Fibroblast of skin of right quadriceps (primary cell): ENCODE measurements at places on chromosomes 7 and 10.

DNA sequence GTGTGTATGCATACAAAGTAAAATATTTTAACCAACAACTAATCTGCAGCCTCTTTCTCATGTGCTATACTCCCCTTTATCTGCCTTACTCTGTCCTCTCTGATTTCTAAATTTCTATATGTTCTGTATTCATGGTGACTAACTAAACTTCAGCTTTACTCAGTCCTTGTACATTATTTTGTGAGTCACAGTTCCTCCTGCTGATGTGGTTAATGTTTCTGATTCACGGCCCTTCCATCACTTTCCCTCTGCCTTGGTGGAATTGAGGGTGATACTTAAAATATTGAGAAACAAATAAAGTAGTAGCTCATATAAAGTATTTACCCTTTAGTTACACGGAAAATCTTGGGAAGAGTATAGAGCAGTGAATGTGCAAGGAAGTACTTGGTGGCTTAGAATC is 899.1 kb upstream of the ZWINT start:
- no peak for DNase-seq

DNA sequence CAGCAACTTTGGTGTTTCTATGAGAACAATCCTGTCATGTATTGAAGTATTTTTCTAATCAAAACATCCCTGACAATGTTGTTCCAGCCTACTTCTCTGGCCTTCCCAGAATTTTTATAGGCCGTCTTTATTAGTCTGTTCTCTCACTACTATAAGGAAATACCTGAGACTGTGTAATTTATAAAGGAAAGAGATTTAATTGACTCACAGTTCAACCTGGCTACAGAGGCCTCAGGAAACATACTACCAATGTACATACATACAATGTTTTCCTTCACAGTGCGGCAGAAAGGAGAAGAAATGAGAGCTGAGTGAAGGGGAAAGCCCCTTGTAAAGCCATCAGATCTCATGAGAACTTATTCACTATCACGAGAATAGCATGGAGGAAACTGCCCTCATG is 484.7 kb upstream of the PODXL start:
- no peak for DNase-seq

- no peak for DNase-seq
These were observed 6.5 kb upstream of the SNX10 start for GRCh38 chr7:26284995-26285632.

GRCh38 chr7:56491636-56492425 is 375.6 kb upstream of the NUPR2 start:
- no peak for DNase-seq

GRCh38 chr7:74173074-74173473 is 1.1 kb upstream of the EIF4H start:
- no peak for DNase-seq

DNA sequence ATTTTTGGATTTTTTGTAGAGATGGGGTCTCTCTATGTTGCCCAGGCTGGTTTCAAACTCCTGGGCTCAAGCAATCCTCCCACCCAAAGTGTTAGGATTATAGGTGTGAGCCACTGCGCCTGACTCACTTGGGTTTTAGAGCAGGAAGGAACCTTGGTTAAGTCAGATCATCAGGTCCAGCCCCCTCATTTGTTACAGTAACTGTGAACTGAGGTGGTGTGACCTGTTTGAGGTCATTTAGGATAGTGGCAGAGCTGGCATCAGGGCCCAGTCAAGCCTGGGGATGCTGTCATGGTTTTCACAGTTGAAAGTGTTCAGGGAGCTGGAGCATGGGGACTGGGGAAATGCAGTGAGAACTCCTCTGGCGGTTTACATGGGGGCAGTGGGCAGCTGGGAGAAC is 159.6 kb downstream of the TAX1BP1 start:
- DNase-seq: no peak

DNA sequence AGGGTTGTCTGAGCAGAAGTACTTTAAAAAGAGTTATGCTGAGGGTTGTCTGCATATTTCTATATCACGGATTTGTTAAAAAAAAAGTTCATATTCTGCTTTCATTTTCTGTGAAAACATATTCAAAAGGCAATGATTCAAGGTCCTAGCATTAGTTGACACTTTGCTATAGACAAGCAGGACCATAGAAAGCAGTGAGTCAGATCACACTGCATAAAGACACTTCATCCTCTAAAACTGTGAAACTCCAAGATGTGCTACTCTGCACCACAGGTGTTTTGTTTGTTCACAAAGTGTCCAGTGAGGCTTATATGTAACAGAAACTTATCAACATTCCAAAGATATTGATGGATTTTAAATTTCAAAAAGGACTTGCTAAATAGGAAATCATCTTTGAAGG is 47.0 kb downstream of the SPAM1 start:
- DNase-seq: no peak

DNA sequence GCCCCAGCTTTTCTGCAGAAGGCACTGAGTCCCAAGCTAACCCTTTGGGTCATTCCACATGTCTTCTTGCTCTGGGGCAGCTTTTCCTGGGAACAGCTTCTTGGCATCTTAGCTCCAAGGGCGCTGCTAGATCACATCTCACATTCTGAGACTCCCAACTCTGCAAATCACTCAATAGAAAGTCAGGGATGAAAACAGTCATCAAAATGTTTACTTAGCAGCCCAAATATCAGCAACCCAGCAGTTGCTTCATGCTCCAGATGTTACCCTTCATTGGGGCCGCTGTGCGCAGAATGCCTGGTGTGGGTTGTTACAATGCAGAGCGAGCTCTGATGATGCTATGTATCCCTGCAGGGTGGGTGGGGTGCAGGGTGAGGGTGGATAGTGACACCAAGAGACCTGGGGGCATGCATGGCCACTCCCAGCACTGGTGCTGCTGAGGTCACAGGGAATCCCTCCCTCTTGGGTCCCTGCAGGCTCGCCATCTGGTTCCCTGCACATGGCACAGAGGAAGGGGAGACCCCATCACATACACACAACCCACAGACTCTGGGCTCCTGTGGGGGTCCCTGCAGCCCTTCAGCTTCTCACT is 19.0 kb downstream of the WDFY4 start:
- DNase-seq: no peak

- DNase-seq: no peak
These were observed 95.0 kb downstream of the PAXIP1 start for GRCh38 chr7:154907651-154908620.

DNA sequence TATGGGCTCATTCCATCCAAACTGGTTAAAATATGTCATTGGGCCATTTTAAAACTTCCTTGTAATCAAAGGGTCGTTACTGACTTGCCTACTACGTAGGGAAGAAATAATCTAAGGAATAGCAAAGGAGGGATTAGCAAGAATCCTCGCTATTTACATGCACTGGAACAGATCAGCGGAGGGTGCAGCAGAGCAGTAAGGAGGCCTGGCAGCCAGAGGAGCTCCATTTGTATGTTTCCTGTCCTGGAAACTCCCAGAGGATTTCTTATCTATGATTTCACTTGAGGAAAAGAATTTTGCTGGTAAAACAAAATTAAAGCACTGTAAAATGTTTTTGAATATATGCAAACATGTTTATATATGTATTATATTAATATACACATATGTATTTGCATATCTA is 107.3 kb downstream of the TPK1 start:
- no peak for DNase-seq

GRCh38 chr7:29398011-29398410 is 165.6 kb upstream of the PRR15 start:
- no peak for DNase-seq

GRCh38 chr7:85508642-85509410 is 322.0 kb upstream of the SEMA3D start:
- peak; percentile 97 for DNase-seq

DNA sequence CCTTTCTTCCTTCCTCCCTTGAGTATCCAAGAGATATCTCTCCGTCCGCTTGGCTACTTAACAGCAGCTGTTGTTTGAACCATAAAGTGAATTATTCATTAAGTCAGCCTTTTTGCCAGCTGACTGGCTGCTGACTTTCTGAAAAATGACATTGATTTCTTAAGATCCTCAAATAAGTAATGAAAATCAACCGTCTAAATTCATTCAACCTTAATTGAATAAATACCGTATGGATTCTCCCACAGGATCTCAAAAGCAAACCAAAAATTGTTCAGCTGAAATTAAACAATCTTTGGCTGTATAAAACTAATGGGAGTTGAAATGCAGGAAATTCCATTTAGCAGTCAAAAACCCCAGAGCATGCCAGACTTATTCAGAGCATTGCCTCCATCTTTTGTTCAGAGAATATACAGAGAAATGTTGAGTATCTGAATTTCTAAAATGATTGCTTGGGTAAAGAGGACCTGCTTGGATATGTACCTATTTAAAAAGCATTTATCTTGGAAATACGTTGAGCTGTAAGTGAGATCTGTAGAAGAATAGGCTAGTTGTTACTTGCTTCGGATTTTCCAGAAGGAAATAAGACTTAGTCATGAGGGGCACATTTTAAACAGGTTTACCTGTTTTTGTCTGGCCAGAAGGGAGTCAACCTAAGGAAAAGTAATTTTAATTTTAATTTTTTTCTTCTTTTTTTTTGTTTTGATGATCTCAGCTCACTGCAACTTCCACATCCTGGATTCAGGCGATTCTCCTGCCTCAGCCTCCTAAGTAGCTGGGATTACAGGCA is 136.2 kb downstream of the PLXDC2 start:
- DNase-seq: no peak

GRCh38 chr10:121914661-121915060 is 13.2 kb downstream of the ATE1 start:
- no peak for DNase-seq

DNA sequence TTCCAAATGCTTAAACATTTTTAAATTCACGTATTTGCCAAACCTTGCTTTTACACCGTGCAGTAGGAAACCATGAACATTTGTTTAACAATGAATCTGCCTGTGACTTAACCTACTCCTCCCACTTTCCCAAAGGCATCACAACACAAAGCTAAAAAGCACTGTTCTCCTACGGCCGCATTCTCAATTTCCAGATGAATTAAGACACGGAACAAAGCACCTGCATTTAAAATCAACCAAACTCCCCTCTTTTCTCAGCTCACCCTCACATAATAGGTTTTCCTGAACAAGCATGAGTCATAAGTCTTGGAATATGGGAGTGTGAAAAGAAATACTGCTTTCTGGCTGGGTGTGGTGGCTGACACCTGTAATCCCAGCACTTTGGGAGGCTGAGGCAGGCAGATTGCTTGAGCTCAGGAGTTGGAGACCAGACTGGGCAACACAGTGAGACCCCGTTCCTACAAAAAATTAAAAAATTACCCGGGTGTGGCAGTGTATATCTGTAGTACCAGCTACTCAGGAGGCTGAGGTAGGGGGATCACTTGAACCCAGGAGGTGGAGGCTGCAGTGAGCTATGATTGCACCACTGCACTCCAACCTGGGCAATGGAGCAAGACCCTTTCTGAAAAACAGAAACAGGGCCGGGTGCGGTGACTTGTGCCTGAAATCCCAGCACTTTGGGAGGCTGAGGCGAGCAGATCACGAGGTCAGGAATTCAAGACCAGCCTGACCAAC is 51.7 kb upstream of the CYTH3 start:
- no peak for DNase-seq

GRCh38 chr10:61721431-61721830 is 58.7 kb downstream of the CABCOCO1 start:
- DNase-seq: no peak

- no peak for DNase-seq
These were observed 221.9 kb downstream of the EBF3 start for GRCh38 chr10:129741978-129742741.

GRCh38 chr7:25832456-25832855 is 319.5 kb upstream of the NFE2L3 start:
- no peak for DNase-seq

- no peak for DNase-seq
These were observed 10.2 kb downstream of the ATP6V0E2 start for GRCh38 chr7:149884016-149884415.

DNA sequence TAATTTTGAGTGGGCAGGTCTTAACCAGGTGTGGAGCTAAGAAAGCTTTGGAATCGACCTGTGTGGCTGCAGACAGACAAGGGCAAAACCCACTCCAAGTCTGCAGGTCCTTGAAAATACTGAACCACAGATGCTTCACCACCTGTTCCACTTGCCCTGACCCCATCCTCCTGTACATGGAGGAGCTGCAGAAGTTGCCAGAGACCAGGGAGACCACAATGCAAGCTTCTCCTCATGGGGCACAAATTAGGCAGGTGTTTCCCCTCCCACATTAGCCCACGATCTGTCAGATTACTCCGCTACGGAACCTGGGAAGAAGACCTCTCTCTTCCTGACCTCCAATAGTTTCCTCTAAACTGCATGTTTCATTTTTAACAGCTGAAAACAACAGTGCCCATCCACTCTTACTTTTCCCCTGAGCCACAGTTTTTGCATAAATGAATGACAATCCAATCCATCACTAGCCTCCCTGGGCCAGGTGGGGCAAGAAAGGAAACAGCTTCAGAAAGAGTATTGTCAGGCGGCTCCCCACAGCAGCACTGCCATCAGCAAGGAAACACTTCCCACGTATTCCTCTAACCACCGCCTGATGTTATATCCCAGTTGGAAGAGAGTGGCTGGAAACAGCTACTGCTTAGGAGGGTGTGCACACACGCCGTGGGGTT is 141.6 kb downstream of the PRKAG2 start:
- DNase-seq: no peak

DNA sequence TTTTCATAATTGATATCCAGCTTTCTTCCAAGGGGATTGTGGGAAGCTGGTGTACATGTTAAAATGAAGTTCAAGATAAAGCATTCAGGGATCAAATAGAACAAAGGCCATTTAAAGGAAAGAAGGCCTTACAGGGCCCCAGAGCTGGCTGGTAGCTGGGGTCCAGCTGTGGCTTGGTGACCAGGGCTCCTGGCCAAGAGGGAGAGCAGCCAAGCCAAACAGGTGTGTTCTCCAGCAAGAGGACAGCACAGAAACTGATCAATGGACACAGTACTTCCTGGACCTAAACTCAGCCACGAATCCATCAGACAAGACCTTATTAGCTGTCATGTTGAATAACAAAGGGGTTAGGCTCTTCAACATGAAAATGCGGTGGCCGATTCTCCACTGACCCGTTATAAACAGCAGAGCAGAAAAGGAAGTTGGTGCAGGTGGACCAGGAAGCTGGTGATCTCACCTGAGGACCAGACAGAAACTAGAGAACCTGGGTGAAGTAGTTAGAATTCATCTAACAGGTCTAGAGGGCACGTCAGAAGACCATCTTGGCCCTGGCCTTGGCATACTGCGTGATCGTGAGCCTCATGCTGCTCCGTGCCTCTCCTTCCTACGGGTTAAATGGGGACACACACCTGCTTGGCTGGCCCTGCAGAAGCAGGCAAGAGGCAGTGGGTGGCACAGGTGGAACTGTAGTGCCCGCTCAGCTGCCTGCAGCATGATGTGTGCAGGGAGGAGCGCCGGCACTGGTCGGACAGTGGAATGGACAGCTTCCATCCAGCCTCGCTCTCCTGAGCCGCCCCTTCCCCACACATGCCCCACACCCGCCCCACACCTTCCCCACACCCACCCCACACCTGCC is 53.8 kb downstream of the PARP12 start:
- DNase-seq: no peak
